ENCODE measurements at places on chromosomes 4 and X.
A peak's percentile ranks its signal among the peaks of the same experiment; 100 is the strongest.

- no peak for DNase-seq
Measured at GRCh38 chr4:85772470-85772869, 297.5 kb downstream of the ARHGAP24 start.

DNA sequence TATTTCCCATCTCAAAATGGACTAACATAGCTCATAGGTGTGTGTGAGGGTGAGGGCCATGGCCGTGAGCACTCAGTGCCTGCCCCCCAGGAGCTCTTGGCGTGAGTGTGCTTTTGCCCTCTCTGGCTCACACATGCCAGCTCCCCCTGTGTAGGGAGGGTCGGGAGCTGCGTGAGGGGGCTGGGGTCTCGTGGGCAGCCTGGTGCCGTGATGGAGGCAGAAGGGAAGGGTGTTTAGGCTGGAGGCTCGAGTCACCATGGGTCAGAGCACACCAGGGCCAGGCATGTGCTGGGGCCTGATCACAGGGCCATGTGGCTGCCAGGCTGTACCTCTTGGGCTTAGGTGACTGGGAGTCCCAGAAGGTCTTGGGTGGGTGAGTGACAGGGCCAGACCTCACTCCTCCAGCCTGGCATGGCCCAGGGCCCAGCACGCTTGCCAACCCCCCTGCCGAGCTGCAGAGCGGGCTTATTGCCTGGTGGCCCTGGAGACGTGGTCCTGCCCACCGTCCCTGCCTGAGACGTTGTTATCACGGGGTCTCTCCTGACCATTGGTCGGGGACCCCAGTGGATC lies 44.0 kb downstream of the ADRA2C start:
- DNase-seq = no peak

GRCh38 chrX:108361316-108361715 lies 76.9 kb downstream of the COL4A6 start:
- no peak for DNase-seq

DNA sequence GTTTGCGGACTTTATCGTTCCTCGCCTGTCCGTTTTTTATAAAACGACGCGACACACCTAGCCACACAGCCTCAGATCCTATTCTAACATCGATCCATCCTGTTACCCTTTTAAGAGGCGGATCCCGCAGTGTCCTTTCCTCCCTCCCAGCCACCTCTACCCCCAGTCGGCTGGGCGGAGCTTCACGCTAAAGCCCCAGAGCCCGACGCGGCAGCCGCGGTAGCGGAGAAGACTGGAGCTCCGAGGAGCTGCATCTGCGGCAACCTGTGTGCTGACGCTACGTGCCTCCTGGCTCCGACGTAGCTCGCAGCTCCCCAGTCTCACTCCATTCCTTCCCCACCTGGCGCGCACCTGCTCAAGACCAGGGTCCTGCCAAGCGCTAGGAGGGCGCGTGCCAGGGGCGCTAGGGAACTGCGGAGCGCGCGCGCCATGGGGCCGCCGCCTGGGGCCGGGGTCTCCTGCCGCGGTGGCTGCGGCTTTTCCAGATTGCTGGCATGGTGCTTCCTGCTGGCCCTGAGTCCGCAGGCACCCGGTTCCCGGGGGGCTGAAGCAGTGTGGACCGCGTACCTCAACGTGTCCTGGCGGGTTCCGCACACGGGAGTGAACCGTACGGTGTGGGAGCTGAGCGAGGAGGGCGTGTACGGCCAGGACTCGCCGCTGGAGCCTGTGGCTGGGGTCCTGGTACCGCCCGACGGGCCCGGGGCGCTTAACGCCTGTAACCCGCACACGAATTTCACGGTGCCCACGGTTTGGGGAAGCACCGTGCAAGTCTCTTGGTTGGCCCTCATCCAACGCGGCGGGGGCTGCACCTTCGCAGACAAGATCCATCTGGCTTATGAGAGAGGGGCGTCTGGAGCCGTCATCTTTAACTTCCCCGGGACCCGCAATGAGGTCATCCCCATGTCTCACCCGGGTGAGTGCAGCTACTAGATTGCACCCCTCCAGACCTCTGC lies at the start of gene RNF128:
Gene RNF128, plus strand, starts transcription at position 217 of the 953 bp plus-strand sequence. Its CDS starts 213 bp downstream, at position 430.
- DNase-seq = peak; percentile 66

DNA sequence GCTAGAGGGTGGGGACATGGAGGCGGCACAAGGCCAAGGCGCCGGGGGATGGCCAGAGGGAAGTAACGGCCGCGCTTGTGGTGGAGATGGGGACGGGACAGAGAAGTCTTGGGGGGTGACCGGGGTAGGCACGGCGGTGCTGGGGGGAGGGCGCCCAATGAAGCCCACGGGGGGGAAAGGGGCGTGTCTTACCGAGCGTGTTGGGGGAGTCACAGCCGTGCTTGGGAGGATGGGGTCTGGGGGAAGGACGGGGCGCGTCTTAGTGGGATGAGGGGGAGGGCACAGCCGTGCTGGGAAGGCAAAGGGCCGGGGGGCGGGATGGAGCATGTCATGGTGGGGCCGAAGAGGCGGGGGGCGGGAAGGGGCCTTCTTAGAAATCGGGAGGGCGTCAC lies 952 bp downstream of the ARSD start:
- DNase-seq = peak; percentile 65
